ENCODE measurements at places on chromosomes 6 and 20. TPM values are rescaled to one million over a fixed set of nuclear protein-coding genes. Genes with fewer than 3 reads are reported as not detected.

Gene PRPH2
- total RNA-seq: 2.6 TPM

Gene RHAG
- total RNA-seq: not detected

Gene FAM83C
- total RNA-seq: not detected

Gene KCNQ5
- 0.97 TPM for total RNA-seq

Gene LINC00237
- total RNA-seq: not detected

Gene CCM2L
- total RNA-seq: not detected

Gene CST7
- total RNA-seq: not detected

Gene BEND6
- 13.4 TPM for total RNA-seq

Gene CST2
- not detected for total RNA-seq

Gene CD40
- 0.97 TPM for total RNA-seq

Gene PSORS1C2
- total RNA-seq: not detected

Gene CST4
- total RNA-seq: 0.32 TPM

Gene ANKEF1
- total RNA-seq: 0.97 TPM

Gene PCNA
- total RNA-seq: 79.6 TPM

Gene WFDC12
- not detected for total RNA-seq

Gene PRSS35
- total RNA-seq: 5.2 TPM

Gene DTNBP1
- 2.2 TPM for total RNA-seq

Gene MUC22
- total RNA-seq: not detected

Gene OPRM1
- not detected for total RNA-seq

Gene REM1
- total RNA-seq: not detected

Gene C4B
- 9.9 TPM for total RNA-seq

Gene MROH8
- total RNA-seq: 2.6 TPM

Gene NRSN2
- 73.1 TPM for total RNA-seq

Gene ARMH2
- not detected for total RNA-seq

Gene NR2E1
- not detected for total RNA-seq

All from fibroblast of villous mesenchyme (primary cell).